ENCODE measurements at places on chromosomes 12 and 14.

DNA sequence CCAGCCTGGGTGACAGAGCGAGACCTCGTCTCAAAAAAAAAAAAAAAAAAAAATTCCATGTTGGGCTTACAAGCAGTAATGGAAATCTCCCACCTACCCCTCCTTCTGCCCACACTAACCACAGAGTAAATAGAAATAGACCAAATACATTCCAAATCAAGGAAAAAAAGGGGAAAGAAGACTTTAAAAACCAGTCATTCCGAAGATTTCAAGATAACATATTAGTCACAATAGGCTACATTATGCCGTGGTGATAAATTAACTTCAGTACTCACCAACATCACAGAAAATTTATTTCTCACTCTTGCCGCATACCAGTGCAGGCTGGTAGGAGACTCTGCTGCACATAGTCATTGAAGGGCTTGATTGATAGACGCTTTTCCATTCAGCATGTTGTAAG, 15.5 kb upstream of the ETV6 start:
- no peak for DNase-seq

- DNase-seq, result no peak
These were observed 139.7 kb upstream of the CCND2 start for GRCh38 chr12:4133636-4134447.

DNA sequence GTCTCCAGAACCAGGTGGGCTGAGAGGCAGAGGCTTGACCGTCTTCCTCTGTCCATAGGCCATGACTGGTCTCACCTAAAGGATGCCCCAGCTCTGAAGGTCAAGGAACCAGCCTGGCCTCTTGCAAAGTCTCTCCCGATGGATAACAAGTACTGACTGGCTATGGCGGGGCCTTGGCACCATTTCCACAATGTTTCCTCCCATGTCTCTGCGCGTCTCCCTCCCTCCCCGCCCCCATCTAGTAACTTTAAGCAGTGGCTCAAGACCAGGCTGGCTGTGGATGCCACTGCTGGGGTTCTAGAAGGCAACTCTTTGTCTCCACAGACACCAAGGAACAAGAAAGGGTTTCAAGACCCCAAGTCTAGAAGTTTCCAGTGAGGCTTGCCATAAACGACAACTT, 275.5 kb downstream of the DPF3 start:
- no peak for DNase-seq

DNA sequence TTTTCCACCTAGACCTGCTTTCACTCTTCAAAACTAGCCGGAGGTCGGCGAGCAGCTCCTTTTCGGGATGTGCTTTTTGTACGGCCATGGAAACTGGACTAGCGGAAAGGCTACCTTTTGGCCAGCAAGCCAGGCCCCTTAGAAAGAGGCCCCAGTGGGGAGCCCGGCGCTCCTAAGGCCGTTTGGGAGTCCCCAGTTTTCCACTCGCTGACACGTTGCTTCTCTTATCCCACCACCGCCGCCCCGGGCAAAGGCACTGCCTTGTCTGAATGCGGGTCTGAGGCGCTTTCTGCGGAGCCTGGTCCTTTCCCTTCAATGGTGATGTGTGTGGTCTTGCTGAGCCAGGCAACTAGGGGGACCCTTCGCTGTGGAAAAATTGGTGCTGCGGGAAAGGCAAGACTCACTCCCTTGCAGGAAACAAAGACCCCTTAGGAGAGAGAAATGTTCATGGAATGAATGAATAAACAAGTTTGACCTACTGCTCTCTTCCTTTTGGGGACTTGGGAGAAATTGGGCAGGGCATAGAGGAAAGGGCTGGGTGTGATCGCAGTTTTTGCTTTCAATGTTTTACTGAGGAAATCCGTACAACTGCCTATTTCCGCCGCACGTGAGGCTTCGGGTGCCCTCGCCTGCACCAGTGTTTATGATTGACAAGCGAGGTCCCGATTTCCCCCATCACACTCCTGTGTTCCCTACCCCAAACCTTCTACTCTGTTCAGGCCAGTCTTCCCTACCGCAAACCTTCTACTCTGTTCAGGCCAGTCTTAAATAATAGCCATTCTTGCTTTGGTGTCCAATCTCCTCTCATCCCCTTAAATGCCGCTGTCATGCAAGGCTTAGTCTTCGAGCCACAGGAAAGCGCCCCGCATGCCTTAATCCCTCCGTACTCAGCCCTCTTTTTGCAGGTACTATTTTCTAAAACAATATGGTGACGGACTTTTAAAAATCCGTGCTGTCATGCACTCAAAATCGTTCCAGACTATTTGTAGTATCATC, 1.0 kb upstream of the SLC38A2 start:
- peak; percentile 66 for DNase-seq

GRCh38 chr12:2628401-2628800, 166.4 kb upstream of the FKBP4 start:
- DNase-seq, result no peak

- DNase-seq, result no peak
These were observed 41.6 kb upstream of the PYGL start for GRCh38 chr14:50985859-50986331.

DNA sequence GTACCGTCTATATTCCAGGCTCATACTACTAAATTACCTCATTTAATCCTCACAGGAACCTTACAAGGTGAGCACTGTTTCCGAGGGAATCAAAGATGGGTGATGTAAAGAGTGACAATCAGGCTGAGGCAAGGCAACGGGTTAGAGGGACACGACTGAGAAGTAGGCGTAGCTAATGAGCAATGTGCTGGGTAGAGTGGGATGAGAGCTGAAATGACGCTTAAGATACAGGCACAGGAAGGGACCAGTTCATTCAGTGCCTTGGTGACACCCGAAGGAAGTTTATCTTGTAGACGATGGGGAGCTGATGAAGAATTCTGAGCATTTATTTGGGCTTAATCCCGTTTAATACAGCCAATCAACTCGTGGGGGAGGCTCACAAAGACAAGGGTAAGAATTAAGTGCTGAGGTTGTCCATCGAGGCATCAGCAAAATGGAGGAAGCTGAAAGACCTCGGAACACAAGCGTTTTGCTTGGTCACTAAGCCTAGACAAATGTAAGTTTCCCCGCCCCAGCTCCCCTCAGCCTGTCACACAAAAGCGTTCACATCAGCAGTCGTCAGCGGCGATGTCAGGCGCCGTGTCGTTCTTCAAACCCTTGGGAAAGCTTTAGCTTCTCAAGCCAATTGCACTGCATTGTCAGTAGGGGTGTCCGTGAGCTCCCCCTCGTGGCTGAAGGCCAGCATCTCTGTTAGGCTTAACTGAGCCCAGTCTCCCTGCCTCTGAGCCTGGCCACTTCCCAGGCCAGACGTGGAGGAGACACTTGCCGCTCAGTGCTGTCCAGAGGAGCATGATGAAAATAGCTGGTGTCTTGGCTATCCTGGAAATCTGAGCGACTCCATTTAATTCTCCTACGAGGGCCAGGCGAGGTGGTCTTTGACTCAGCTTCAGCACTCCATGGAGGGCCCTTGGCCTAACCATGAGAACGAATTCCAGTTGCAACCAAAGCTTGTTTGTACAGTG, 288.5 kb upstream of the G2E3 start:
- peak; percentile 54 for DNase-seq

DNA sequence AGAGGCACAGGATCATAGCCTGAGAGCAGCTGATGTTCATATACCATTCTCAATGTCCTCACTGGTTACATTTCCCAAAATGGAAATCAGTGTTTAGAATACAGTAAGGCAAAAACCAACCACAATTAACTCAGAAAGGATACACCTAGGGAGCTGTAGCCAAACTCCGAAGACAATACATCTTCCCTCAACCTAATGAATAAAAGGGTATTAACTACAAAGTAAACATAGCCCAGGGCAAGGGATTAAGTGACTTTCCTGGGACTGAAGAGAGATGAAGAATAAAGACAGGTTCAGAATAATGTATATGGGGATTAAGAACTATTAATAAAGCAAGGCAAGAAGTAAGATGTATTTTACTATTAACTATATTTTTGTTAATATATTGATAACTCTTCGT, 79.5 kb downstream of the RPS29 start:
- DNase-seq, result no peak

GRCh38 chr12:53069621-53070410, 9.4 kb downstream of the SPRYD3 start:
- no peak for DNase-seq
